ENCODE measurements at places on chromosomes 3 and 15.

GRCh38 chr15:62079594-62079993 lies 12.8 kb downstream of the C2CD4A start:
- no peak for DNase-seq

DNA sequence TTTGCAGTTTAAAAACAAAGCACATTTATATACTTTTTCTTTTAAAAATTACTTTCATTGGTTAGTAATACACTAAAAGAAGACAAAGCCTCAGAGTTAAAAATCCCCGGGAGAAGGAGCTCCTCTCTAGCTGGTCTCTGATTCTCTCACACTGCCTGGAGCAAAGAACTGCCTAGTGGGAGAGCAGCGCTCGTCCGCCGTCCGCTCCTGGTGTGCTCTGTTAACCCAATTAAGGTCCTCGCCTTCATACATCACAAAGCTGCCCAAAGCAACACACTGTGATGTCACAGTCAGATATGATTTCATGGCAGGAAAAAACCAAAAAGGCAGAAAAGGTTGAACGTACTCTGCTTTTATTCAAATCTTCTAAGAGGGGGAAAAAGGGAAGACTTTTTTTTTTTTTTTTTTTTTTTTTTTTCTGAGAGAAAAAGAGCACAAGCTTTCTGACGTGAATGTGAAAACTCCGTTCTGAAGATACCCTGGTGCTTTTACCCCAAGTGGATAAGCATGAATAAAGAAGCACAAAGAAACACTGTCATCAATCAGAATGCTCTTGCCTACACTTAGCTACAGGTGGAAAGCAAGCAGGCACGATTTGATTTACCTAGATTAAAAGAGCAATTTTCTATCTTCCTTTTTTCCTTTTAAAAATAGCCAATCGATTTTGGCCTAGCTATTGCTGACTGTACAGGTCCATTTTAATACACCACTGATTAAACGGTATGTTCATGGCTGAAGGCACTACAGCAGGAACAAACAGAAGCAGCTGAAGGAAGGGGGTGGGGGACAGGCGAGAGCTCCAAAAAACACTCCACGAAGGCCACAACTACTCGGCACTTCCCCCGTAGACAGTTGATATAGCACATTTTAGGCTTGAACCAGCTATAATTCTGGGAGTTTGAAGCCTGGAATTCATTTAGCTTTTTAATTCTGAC lies 115.2 kb downstream of the TIGIT start:
- DNase-seq, result no peak

GRCh38 chr3:62373714-62374333 lies 474 bp upstream of the FEZF2 start:
- no peak for DNase-seq

GRCh38 chr3:76479161-76479650 lies 560.7 kb upstream of the ROBO2 start:
- no peak for DNase-seq

GRCh38 chr3:55205990-55206389 lies 278.1 kb upstream of the LRTM1 start:
- no peak for DNase-seq

GRCh38 chr3:37787153-37787867 lies 74.4 kb upstream of the CTDSPL start:
- peak; percentile 27 for DNase-seq

- peak; percentile 9 for DNase-seq
Measured at GRCh38 chr15:71807691-71808091, 2.7 kb upstream of the NR2E3 start.

- DNase-seq, result no peak
Measured at GRCh38 chr3:23072693-23073092, 130.4 kb upstream of the UBE2E2 start.

DNA sequence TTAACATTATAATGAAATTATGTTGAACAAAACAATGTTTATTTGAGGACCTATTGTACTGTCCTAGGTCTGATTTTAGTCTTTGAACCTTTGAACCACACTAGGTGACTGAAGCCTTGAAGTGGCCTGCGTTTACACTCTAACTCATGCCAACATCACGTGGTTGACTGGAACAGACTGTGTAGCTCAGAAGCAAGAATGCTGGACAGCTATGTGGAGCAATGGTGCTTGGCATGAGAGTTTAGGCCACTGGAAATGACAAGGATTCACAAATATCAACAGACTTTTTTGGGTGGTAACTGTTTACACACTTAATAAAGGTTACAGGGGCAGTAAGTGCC lies 391.5 kb downstream of the RAP2B start:
- DNase-seq, result no peak

DNA sequence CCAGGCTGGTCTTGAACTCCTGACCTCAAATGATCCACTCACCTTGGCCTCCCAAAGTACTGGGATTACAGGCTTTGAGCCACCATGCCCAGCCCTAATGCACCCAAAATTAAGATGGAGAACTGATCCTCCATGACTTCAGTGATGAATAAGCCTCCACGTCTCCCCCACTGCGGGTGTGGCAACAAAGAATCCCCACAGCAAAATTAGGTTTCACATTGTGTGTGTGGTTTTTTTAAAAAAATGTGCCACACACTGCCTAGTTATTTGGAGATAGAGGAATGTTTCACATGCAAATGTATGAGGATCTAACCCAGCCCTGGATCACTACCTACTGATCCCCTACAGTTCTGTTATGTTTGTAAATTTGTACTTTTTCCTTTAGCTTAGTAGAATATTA lies 17.3 kb downstream of the HDAC11 start:
- peak; percentile 76 for DNase-seq

DNA sequence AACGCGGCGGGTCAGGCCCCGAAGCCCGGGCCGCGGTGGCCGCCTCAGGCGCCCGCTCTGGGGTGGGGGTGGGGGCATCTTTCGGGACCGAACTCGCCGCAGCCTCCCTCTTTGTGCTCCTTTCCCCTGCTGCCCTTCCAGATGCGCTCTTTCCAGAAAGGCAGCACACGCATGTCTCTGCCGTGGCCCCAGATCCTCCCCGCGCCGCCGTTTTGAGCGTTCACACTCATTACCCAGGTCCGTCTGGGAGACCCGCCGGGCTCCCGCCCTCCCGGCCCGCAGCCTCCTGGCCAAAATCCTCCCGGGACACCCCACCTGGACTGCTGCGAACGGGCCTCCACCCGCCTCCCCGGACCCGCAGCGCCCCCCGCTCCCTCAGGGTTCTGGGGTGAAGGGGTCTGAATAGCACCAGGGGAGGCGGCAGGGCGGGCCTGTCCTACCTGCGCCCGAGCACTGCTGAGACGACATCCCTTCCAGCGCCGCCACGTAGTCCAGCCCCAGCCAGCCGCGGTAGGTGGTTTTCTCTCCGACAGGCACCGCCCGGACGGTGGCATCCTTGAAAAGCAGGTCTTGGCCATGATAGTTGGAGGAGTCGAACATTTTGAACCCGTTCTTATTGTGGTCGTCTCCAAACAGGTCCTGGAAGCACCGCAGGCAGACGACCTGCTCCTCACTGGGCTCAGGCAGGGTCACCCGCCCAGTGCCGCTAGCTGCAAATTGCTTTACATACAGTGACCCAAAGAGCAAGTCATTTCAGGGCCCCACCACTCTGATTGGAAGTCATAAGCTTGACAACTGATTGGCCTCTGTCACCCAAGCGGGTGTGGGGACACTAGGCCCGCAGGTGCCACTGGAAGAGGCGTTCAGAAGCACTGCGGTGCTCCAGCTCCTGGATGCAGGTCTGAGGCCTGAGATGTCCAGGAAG lies 25.9 kb downstream of the MELTF start:
- DNase-seq, result no peak

GRCh38 chr3:141237701-141238521 lies 6.3 kb downstream of the PXYLP1 start:
- no peak for DNase-seq

GRCh38 chr3:8103954-8104353 lies 397.7 kb upstream of the LMCD1 start:
- DNase-seq, result no peak

DNA sequence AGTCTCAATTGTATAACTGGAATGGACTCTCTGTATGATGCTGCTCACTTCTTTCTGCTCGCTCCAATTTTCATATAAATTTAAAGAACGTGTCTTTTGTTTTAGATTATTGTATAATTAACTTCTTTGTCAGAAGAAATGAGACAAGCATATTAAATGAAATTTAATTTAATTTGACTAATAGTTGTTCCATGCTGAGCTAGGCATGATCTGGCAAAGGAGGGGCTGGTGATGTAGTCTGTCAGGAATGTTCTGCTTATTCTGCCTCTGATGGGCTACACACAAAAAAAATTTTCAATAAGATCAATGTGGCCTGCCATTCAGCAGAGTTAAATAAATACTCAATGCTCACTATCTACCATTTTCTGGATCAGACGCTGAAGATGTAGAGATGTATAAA lies 208.4 kb upstream of the CD96 start:
- no peak for DNase-seq

- DNase-seq, result peak; percentile 3
Measured at GRCh38 chr15:91281947-91282346, 181.9 kb downstream of the SV2B start.
